ENCODE measurements at places on chromosomes 13 and 19.
A peak's percentile ranks its signal among the peaks of the same experiment; 100 is the strongest.

DNA sequence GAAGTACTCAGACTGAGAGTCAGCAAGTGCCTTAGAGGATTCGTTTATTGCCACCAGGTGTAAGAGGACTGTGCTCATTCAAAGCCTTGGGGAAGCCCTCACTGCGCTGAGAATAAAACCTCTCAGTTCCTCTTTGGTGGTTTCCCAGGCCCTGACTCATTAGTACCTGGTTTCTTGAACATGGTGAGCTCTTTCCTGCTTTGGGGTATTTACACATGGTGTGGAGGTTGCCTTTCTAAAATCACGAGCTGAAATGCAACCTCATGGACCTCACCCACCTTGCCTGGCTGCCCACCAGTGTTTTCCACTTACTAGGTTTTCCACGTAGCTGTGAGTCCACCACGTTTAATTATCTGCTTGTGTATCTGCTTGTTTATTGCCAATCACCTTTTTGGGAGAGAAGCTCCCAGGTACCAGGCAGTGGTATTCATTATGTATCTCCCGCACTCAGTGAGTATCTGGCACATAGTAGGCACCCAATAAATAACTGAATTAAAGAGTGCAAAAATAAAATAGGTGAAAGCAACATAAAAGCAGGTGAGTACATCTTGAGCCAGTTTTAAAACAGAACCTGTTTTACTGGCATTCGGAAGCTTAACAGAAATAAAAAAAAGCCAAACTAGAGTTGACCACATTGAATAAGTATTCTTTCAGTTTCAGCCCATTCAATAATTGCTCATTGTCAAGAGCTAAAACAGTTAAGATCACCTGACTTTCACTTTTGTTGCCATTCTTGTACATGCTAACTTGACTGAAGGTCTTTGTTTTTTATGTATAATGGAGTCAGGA lies 533.0 kb downstream of the MYO16 start:
- DNase-seq: no peak

DNA sequence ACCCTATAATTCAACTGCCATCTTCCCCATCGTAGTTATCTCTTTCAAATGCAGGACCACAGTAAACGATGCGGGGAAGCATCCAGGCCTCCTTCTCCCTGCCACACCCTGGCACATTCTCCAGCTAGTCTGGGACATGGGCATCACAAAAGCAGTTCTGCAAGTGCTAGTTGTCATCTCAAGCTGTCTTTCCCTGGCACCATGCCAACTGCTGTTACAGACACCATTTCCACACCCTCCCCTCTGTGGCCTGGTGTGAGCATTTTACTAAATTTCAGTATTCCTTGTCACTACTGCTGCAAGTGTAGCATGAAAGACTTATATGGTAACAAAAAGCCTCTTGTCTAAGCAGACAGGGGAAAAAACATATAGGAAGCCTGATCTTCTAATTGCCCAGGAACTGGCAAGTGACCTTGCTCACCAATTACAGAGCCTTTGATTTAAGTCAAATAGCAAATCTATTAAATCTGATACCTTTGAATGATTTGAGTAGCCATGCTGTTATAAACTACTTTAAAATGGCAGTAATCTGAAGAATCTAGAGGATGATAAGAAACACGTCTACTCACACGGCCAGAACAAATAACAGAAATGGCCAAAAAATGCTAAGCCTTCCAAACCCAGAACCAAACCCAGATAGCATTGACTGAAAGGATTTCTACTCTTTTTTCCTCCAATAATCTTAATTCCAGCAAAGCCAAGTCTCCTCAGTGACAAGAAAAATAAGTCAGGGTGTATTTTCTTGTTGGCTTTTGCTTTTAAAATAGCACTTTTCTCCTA lies 179.0 kb downstream of the NUFIP1 start:
- DNase-seq: no peak

DNA sequence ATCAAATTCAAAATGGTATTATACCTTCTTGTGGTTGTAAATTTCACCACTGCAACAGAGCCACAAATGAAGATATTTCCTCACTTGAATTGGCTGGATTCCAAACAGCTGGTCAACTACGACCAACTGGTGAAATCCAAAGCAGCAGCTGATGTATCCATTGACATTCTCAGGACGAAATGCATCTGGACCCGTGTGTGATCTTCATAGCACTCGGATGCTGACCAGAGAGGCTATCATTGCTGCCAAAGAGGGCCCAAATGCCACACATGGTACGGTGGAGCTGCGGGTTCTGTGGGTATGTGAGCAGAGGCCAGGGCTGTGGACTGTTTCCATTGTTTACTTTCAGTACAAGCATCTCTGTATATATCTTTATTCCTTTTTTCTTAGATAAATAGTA lies 25.6 kb upstream of the PCCA start:
- DNase-seq: no peak

DNA sequence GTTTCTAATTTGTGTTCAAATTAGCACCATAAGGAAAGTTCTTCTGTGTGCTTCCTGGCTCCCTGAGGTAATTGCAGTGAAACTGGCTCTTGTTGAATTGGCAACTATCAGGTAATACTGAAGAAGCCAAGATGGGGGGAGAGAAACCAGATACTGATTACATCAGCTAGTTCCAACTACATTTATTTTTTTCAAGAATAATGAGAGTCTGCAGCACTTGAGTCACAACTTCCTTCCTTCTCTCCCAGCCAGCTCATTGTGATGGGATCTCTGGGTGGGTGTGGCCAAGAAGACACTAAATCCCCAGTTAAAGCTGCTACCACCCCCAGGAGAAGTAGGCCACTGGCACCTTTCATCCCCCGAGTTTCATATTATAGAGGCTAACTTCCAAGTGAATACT lies 100.7 kb upstream of the RXFP2 start:
- DNase-seq: no peak

DNA sequence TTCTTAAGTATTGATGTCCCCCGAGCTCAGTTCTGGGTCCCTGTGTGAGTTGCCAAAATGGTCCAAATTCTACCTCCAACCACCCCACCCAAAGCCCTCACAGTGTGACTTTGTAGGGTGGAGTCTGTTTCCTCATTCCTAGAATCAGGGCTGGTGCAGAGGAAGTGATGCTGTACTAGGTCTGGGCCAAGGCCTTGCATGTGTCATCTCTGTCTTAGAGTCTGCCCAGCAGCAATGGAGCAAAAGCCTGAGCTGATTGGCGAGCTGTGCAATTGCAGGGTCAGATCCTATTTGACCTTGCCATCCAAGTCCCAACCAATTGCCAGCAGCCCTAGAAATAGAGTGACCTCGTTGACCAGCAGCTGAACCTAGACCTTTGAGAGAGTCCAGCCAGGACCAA lies 97.0 kb upstream of the ANKRD10 start:
- DNase-seq: no peak

- DNase-seq: no peak
Measured at GRCh38 chr19:47467914-47468313, 3.8 kb downstream of the SLC8A2 start.

GRCh38 chr19:40614622-40615411 lies 13.6 kb downstream of the LTBP4 start:
- DNase-seq: peak; percentile 73

DNA sequence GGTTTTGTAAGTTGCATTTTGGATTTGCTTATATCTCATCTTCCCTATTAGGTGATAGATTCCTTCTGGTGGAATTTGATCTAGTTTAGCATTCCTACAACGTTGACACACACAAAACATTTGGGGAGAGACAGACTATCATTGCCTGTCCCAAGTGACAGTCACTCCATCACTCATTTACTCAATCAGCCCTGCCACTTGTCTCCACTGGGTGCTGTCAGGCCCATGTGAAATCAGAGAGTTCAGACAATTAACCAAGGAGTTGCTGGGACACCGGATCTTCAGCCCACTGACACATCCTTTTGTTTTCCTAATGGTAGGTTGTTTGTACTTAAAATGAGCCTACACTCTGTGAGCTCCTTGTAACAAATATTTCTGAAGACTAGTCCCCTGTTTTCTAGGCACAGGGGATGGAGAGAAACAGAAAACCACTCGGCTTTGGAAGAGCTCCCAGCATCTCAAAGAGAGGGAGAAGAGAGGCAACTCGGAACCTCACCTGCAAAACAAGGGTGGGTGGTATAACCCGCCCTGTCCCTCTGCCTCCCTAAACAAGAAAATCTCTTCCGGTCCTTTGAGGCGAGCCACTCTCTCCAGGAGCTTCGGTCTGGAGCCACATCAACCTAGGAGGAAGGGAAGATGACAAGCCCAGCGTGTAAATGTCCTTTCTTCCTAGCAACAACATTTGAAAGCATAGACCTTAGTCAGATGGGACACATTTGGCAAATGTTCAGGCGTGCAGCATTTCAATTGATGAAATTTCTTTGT lies 440.9 kb upstream of the KLF12 start:
- DNase-seq: no peak

Data from T-helper 9 cell (primary cell).